Sigmoid colon (tissue), 7 donors: ENCODE measurements at places on chromosomes 12 and 14.

- no peak overlapping the region for H3K4me3 ChIP-seq
- H3K27ac ChIP-seq = no peak overlapping the region
- H3K36me3 ChIP-seq = peaks cover 29% of the 10 kb centered on the region
- peaks cover 5% of the 10 kb centered on the region for H3K4me1 ChIP-seq
- H3K27me3 ChIP-seq = no peaks in the 10 kb centered on the region
- DNase-seq = no peak
These were observed 27.5 kb downstream of the RFLNA start for GRCh38 chr12:124322271-124322998.

- H3K36me3 ChIP-seq = no peaks in the 10 kb centered on the region
- no peaks in the 10 kb centered on the region for H3K27me3 ChIP-seq
- peaks cover 29% of the 10 kb centered on the region for H3K4me1 ChIP-seq
- no peak overlapping the region for H3K4me3 ChIP-seq
- H3K27ac ChIP-seq = no peak overlapping the region
These were observed 2.7 kb downstream of the APPL2 start for GRCh38 chr12:105233041-105233905.

GRCh38 chr12:94732367-94732990 lies 82.1 kb upstream of the TMCC3 start:
- no peak overlapping the region for H3K27ac ChIP-seq
- no peak for DNase-seq
- no peaks in the 10 kb centered on the region for H3K36me3 ChIP-seq
- no peaks in the 10 kb centered on the region for H3K4me1 ChIP-seq
- H3K4me3 ChIP-seq = no peak overlapping the region
- H3K27me3 ChIP-seq = no peaks in the 10 kb centered on the region

GRCh38 chr12:70399311-70399710 lies 33.2 kb downstream of the KCNMB4 start:
- no peaks in the 10 kb centered on the region for H3K36me3 ChIP-seq
- no peak for DNase-seq
- H3K4me1 ChIP-seq = no peaks in the 10 kb centered on the region
- no peaks in the 10 kb centered on the region for H3K27me3 ChIP-seq
- H3K27ac ChIP-seq = no peak overlapping the region

- no peak overlapping the region for H3K27ac ChIP-seq
- H3K4me3 ChIP-seq = no peak overlapping the region
- DNase-seq = no peak
- no peaks in the 10 kb centered on the region for H3K4me1 ChIP-seq
These were observed 9.2 kb upstream of the TMEM229B start for GRCh38 chr14:67497716-67498115.

DNA sequence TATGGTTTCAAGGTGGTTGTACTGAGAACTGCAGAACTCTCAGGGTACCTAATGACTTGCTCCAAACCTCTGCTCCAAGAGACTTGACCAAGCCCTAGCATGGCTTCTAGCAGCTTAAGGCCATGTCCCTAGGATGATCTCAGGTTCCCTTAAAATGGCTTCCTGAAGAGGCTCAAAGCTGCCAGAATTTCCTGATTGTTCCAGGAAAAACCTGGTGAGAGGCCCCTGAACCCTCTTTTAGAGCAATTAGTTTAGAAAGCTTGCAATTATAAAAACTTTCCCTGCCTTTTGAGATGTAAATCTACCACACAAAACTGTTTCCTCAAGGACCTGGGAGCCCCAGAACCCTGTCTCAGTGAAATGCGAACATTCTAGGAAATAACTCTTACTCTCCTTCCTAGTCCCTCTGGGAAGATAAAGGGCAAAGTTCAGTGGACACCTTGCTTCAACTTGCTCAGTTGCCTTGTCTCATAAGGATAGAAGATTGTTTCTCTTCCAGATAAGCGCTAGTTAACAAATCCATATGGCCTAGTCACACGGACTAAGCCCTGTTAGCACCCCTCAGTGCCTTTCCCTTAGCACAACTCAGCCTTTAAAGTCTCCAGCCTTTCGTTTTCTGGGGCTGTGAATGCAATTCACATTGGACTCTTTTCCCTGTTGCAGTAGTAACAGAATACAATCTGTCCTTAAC lies 2.5 kb downstream of the CMAS start:
- no peak for DNase-seq
- H3K4me3 ChIP-seq = no peak overlapping the region
- no peaks in the 10 kb centered on the region for H3K36me3 ChIP-seq
- H3K27me3 ChIP-seq = no peaks in the 10 kb centered on the region
- no peak overlapping the region for H3K27ac ChIP-seq
- peaks cover 20% of the 10 kb centered on the region for H3K4me1 ChIP-seq

DNA sequence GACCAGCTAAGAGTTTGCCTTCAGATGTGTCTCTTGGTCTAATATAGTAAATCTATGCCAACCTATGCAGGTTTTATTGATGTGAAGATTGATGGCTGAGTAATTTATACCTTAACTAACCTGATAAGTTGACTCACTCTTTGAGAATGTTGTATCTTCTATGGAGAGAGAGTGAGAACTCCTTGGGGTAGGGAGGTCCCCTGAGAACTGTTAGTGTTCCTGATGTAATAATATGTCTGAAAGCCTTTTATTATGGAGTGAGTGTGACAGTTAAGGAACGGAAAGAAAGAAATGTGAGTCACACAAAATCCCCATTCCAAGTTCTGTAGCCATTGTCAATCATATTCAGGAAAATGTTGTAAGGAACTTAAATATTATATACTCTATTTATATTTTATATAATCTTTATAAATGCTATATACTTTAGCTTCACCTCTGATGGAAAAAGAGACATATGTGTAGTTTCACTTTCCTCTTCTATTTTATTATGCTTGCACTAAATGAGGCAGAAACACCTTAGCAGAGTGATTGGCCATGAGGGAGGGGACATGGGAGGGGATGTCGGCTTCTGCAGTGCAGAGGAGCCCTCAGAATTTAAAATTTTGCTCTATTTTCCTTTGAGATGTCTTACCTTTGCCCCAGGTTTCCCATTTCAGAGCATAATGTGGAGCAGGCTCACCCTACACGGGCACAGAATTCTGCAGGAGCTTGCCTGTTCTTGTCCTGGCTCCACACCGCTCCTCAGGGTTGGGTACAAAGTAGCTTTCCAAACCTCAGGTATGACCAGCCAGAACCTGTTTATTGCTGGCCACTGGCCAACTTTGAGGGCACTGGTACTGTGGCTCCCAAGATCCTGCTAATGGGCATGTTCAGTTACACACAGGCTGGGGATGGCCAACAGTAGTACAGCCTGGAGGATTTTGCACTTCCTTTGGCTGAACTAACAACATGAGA lies 57.7 kb downstream of the ARF6 start:
- peaks cover 6% of the 10 kb centered on the region for H3K4me1 ChIP-seq
- H3K27me3 ChIP-seq = no peaks in the 10 kb centered on the region
- DNase-seq = no peak
- no peak overlapping the region for H3K4me3 ChIP-seq

GRCh38 chr14:22320362-22320750 lies 268.7 kb downstream of the DAD1 start:
- H3K27ac ChIP-seq = no peak overlapping the region
- no peaks in the 10 kb centered on the region for H3K27me3 ChIP-seq
- no peak for DNase-seq
- no peaks in the 10 kb centered on the region for H3K4me1 ChIP-seq
- no peaks in the 10 kb centered on the region for H3K36me3 ChIP-seq
- H3K4me3 ChIP-seq = no peak overlapping the region

GRCh38 chr14:44529026-44529425 lies 21.9 kb upstream of the FSCB start:
- no peak overlapping the region for H3K27ac ChIP-seq
- H3K36me3 ChIP-seq = no peaks in the 10 kb centered on the region

DNA sequence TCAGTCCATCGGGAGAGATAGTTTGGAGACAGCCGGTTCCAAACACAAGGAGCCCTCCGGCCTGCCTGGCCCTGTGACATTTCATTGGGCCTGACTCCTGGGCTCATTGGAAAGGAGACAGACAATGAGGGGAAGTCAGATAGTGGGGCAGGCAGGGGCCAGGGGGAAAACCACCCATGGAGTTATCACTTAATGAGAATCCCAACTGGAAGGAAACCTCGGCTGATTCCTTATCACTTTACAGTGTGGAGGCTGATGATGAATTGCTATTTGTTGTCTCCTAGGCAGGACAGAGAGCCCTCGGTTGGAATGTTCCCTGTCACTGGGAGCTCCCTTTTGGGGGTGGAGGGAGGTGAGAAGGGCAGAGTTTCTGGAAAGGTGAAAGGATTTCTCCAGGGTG lies 44.4 kb downstream of the TBX5 start:
- H3K36me3 ChIP-seq = no peaks in the 10 kb centered on the region
- no peaks in the 10 kb centered on the region for H3K4me1 ChIP-seq

DNA sequence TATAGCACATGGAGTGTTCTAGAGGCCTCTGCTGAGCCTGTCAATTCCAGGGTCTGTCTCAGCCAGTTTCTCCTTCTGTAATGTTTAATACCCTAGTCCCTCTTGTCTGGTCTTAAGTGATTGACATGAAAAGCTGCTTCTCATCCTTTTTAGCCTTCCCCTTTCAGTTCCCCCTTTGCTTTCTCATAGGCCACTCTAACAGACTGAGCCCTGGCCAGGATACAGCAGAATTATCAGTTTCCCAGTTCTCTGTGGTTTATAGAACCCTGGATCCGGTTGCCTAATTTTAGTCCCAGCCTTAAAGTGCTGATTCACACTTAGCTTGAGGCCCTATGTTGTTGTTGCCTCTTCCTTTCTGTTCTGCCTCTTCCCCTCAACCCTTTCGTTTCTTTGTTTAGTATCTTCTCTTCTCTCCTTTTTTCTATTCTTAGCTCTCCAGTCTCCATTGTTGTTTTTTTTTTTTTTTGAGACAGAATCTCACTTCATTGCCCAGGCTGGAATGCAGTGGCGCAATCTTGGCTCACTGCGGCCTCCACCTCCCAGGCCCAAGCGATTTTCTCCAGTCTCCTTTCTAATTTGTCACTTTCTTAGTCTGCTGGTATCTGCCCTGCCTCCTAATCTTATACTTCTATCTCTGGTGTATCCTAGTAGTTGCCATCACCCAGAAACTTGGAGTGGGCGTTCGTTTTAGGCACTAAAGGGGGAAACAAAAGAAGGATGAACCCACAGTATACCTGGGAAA lies 2.9 kb upstream of the BIN2 start:
- H3K4me1 ChIP-seq = no peaks in the 10 kb centered on the region
- no peak for DNase-seq
- no peaks in the 10 kb centered on the region for H3K27me3 ChIP-seq
- no peak overlapping the region for H3K27ac ChIP-seq
- no peak overlapping the region for H3K4me3 ChIP-seq
- no peaks in the 10 kb centered on the region for H3K36me3 ChIP-seq

GRCh38 chr12:120640861-120641833 lies 721 bp downstream of the CABP1 start:
- no peak for DNase-seq
- peaks cover 20% of the 10 kb centered on the region for H3K4me1 ChIP-seq
- no peaks in the 10 kb centered on the region for H3K36me3 ChIP-seq
- H3K27me3 ChIP-seq = peaks cover 34% of the 10 kb centered on the region
- H3K4me3 ChIP-seq = peak overlapping the region; percentile 35
